ENCODE measurements at places on chromosomes 2 and 18.

DNA sequence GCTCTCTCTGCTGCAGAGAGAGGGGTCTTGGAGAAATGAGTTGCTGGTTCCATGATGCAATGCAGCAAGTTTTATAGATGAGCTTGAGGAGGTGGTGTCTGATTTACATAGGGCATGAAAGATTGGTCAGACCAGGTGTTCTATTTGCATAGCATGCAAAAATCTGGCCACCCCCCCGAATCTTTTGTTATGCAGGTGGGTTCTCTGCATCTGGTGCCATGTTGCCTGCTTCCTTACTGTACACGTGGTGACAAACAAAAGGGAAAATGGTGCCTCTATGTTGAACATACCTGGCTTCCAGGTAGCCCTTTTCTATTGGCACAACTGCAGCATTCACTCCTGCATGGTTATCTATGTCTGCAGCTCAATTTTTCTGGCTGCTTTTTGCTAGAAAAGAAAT, 169.4 kb downstream of the GALNT1 start:
- no peak for DNase-seq

DNA sequence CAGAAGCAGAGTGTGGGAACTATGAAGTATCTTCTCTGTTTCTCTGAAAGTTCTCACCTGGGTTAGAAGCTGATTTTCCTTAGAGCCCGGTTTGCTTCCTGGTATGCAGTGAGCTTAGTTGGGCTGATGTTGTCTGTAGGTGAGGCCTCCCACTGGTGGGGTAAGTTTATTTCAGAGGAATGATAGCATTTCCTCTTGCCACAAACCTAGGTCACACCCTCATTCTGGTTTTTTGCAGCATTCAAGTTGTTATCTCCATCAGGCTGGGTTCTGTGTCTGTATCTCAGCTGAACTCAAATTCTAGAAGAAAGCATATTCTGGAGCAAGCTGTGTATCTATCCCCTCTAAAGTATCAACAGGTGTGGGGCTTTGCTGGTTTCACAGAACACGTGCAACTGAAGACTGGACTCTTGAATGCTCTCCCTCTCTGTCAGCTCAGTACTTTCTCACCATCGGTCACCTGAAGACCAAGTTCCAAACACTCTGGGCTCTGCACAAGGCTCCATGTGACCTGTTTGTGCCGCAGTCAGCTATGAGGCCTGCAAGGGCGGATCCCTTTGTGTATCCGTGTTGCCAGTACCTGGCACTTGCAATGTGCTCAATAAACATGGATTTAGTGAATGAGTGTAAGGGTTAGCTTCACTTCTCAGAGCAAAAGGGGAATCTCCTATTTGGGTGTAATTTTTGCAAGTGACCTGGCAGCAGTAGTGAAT, 49.5 kb upstream of the MBOAT2 start:
- DNase-seq: no peak

- no peak for DNase-seq
These were observed 20.0 kb downstream of the TMEM247 start for GRCh38 chr2:46499392-46499785.

GRCh38 chr2:218065239-218066006, 3.6 kb upstream of the RUFY4 start:
- no peak for DNase-seq

DNA sequence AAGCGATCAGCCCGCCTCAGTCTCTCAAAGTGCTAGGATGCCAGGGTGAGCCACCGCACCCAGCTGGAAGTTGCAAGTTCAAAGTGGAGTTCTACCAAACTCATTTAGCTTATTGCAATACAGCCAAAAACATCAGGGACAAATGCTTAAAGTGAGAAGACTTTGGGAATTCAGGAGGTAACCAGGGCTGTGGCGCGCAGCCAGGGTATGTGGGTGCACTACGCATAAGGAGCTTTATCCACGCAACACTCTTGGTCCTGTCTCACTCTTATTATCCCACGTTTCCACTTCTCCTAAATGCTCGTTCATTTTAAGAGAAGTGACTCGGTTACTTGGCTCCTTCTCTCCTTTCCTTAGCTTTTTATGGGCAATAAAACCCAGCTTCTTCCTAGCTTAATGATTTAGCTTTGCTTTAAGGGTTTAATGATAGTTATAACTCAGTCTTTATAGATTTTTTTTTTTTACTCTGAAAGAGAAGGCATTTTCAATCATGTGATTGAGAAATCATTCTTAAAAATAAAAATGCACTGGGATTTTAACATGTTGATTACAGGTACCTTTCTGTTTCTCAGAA, 199.8 kb downstream of the KCNE4 start:
- DNase-seq: no peak

GRCh38 chr18:62738639-62739038, 23.3 kb downstream of the PHLPP1 start:
- no peak for DNase-seq

- DNase-seq: no peak
These were observed 181.0 kb downstream of the TFCP2L1 start for GRCh38 chr2:121103960-121104359.

- DNase-seq: no peak
These were observed 329.5 kb downstream of the PAX3 start for GRCh38 chr2:221969087-221969829.

DNA sequence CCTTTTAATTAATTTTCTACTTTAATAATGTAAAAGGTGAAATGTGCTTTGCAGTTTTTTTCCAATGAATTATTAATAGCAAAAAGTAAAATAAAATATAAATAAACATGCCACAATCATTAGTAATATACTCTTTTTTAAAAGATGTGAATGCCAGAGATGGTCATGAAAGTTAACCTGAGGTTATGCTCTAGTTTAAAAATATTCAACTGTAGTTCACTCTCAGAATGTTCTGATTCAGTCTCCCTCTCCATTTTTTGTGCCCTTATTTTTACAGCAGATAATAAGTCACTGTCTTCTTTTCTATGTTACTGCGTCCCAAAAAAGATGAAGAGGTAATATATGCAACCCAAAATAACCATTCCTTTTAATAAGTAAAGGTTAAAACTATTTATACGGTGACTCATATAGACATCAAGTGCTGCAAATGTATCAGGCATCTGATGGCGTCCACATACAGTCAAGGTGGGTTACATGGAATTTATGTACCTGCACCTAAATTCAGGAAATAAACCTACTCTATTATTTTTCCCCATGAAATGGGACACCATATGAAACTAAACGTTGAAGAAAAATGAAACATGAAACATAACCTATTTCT, 153.6 kb upstream of the ZNF804A start:
- DNase-seq: no peak

DNA sequence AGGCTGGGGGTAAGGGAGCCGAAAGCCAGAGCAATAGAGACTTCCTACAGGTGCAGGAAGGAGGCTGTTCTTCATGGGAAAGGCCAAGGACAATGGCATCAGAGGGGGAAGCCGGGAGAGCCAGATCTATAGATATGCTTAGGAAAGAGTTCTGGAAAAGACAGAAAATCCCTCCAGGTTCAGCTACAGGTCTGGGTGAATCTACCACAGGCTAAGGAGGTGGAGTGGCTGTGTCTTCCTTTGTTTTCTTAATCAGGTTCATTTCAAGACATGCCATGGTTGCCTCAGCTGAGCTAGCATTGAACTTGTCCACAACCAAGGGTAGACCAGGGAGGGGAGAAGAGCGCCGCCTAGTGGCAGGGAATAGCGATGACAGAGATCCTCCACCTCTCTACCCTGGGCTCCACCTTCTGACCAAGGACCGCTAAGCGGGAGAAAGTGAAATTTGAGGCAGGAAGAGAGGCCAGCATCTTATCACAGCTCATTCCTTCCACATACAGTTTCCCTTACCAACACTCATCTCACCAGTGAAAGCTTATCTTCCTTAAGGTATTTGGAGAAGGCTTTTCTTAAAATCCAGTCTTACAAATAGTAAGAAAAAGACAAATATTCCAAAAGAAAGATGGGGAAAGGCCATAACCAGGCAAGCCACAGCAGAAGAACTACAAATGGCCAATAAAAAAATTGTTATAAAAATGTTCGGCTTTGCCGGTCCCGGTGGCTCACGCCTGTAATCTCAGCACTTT, 74.2 kb downstream of the VIT start:
- DNase-seq: peak; percentile 3

DNA sequence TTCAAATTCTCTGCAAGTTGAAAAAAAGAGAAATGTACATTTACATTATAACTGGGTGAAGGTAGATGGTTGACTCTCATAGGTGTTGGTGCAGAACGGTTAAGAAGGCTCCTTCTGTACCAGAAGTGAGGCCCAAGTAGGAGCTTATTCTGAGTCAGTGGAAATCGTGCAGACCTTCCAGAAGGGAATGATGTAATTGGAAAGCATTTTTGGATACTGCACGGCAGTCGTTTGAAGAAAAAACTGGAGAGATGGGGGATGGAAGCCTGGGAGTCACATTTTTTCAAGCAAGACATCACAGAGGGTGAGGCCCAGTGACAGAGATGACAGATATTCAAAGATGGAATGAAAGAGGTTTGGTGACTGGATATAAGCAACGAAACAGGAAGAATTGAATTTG, 39.4 kb downstream of the HRH4 start:
- DNase-seq: no peak

- peak; percentile 15 for DNase-seq
These were observed 126.6 kb upstream of the PPP1CB start for GRCh38 chr2:28624793-28625701.

- no peak for DNase-seq
These were observed 51.8 kb upstream of the EPC2 start for GRCh38 chr2:148592791-148593190.
